ENCODE measurements at places on chromosomes 13 and 19.

DNA sequence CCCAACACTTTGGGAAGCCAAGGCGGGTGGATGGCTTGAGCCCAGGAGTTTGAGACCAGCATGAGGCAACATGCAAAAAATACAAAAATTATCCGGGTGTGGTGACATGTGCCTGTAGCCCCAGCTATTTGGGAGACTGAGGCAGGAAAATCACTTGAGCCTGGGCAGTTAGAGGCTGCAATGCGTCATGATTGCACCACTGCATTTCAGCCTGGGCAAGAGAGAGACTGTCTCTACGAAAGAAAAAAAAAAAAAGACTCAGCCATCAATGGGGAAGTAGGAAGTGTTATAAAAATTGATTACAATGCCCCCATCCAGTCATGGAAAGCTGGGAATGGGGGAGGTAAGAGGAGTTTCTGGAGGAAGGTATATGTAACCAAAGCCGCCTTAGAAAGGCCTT, 5.4 kb downstream of the TYK2 start:
- no peak for DNase-seq
- H3K27me3 ChIP-seq = no peaks in the 10 kb centered on the region
- no peak overlapping the region for H3K4me3 ChIP-seq
- H3K4me1 ChIP-seq = no peaks in the 10 kb centered on the region
- H3K36me3 ChIP-seq = peaks cover 22% of the 10 kb centered on the region

DNA sequence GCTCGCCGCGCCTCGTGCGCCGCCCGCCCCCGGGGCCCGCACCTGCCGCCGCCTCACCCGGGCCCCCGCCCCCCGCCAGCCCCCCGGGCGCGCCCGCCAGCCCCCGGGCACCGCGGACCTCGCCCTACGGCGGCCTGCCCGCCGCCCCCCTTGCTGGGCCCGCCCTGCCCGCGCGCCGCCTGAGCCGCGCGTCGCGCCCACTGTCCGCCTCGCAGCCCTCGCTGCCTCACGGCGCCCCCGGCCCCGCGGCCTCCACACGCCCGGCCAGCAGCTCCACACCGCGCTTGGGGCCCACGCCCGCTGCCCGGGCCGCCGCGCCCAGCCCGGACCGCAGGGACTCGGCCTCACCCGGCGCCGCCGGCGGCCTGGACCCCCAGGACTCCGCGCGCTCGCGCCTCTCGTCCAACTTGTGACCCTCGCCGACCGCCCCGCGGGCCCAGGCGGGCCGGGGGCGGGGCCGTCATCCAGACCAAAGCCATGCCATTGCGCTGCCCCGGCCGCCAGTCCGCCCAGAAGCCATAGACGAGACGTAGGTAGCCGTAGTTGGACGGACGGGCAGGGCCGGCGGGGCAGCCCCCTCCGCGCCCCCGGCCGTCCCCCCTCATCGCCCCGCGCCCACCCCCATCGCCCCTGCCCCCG, 17.2 kb downstream of the POLRMT start:
- no peak overlapping the region for H3K27ac ChIP-seq
- H3K36me3 ChIP-seq = peaks cover 48% of the 10 kb centered on the region
- no peaks in the 10 kb centered on the region for H3K27me3 ChIP-seq
- no peaks in the 10 kb centered on the region for H3K4me1 ChIP-seq
- no peak for DNase-seq

- H3K4me1 ChIP-seq = no peaks in the 10 kb centered on the region
- H3K36me3 ChIP-seq = no peaks in the 10 kb centered on the region
- H3K27ac ChIP-seq = no peak overlapping the region
- DNase-seq = no peak
- H3K27me3 ChIP-seq = no peaks in the 10 kb centered on the region
Measured at GRCh38 chr13:101202590-101202989, 213.7 kb downstream of the NALCN start.

DNA sequence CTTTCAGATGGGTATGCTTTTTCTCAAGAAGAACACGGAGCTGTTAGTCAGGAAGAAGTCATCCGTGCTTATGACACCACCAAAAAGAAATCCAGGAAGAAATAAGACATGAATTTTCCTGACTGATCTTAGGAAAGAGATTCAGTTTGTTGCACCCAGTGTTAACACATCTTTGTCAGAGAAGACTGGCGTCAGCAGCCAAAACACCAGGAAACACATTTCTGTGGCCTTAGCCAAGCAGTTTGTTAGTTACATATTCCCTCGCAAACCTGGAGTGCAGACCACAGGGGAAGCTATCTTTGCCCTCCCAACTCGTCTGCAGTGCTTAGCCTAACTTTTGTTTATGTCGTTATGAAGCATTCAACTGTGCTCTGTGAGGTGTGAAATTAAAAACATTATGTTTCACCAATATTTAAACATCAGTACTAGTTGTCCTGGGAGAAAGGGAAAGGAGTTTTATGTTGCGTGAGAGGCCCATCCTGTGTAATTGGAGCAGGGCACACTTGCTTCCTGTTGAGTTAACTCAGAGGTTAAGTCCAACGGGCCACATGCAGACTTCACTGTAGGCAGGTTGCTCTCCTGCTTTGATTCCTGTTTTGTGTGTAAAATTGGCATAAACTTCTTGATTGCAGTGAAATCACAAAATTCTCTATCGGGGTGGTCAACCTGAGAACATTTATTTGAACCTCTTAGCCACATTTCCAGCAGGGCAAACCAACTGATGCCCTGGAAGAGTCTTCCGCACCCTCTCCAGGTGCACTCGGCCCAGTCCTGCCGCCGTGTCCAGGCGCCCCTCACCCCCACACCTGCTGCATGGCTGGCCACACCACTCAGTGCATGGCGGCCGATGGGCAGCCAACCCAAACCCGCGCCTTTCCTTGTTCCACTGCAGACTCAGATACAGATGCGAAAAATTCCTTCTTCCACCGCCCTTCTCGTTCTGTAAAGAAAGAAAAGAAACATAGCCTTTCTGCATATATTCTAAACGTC, 31.6 kb downstream of the SHISA2 start:
- peaks cover 18% of the 10 kb centered on the region for H3K4me1 ChIP-seq
- no peaks in the 10 kb centered on the region for H3K36me3 ChIP-seq
- no peaks in the 10 kb centered on the region for H3K27me3 ChIP-seq
- H3K27ac ChIP-seq = no peak overlapping the region

- DNase-seq = peak; percentile 7
- H3K4me3 ChIP-seq = no peak overlapping the region
- H3K36me3 ChIP-seq = no peaks in the 10 kb centered on the region
- H3K4me1 ChIP-seq = no peaks in the 10 kb centered on the region
- no peaks in the 10 kb centered on the region for H3K27me3 ChIP-seq
Measured at GRCh38 chr13:106417467-106418110, 117.9 kb downstream of the EFNB2 start.

- no peaks in the 10 kb centered on the region for H3K36me3 ChIP-seq
- H3K4me3 ChIP-seq = no peak overlapping the region
- H3K27ac ChIP-seq = no peak overlapping the region
- H3K27me3 ChIP-seq = no peaks in the 10 kb centered on the region
Measured at GRCh38 chr13:84500016-84500415, 617.7 kb upstream of the SLITRK1 start.

- DNase-seq = peak; percentile 13
- H3K36me3 ChIP-seq = no peaks in the 10 kb centered on the region
- H3K27me3 ChIP-seq = peaks cover 3% of the 10 kb centered on the region
- H3K4me3 ChIP-seq = no peak overlapping the region
Measured at GRCh38 chr19:14059652-14060155, 2.2 kb downstream of the PALM3 start.
